ENCODE measurements at places on chromosomes 5 and 9.
A peak's percentile ranks its signal among the peaks of the same experiment; 100 is the strongest.

DNA sequence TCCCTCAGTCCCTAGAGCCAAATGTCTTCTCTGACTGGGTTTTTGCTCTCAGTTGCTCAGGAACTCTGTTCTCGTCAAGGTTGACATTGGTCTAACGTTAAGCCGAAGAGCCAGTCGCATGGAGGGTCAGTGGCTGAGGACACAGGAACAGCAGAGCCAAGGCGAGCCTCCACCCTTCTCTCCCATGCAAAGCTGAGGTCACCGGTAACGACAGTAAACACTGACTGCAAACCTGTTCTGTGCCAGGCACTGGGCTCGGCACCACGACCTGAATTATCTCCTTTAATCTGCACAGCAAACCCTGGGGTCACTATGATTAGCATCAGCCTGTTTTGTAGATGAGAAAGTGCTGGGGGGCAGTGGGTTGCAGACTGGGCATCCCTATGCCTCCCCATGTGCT lies 171.0 kb downstream of the COL23A1 start:
- no peak for DNase-seq

DNA sequence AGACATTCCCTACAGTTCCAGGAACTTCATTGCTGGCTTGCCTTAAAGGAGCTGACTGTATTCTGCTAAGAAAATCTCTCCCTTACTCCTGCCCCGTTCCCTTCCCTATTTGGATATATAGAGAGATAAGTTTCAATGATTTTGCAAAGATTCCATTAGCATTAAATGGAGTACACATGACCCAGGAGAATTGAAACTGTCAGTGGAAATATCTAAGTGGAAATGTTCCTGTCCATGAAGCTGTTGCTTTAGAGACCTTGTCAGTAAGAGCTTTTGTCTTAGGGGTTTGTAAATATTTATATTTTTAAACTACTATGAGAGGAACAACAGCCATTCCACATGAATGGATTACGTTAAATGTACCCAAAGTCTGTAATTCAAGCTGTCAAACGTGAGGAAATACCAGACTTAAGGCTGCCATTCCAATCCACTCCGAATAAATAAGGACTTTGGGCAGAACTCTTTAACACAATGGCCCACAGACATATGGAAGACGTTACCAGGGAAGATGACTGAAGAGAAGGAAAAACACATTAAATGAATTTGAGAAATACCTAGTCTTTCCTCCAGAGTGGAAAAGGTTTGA lies 387.1 kb upstream of the PAPPA start:
- no peak for DNase-seq

DNA sequence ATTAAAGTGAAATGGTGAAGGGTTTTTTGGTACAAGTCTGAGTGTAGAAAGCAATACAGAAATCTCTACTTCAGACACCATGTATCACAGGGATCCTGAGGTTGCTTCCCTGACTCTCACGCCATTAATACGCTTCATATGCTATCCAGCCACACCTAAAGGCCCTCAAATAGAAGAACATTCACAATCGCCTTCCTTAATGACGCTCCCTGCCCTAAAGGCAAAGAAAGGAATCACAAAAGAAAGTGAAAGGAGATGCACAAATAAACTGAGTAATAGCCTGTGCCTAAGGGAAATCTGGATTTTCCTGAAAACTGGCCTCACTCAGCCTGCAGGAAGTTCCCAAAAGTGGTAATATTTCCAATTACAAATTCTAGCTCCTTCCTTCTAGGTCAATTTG lies 1002.7 kb upstream of the DMAC1 start:
- peak; percentile 85 for DNase-seq

DNA sequence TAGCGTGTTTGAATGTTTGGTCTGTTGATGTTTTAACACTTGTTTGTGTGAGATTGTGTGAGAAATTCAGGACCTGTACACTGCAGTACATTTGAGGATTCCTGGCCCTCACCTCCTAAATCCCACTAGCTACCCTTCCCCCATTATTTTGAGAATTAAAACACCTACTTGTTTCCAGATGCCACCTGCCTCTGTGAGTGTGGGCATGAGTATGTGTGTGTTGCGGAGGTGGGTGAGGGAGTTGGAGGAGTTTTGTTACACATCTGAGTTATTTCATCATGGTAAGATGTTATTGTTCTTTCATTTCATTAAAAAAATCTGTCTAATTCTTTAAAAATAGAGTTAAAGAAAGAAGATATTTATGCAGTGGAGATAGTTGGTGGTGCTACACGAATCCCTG lies 36.3 kb downstream of the HSPA4 start:
- DNase-seq, result no peak

DNA sequence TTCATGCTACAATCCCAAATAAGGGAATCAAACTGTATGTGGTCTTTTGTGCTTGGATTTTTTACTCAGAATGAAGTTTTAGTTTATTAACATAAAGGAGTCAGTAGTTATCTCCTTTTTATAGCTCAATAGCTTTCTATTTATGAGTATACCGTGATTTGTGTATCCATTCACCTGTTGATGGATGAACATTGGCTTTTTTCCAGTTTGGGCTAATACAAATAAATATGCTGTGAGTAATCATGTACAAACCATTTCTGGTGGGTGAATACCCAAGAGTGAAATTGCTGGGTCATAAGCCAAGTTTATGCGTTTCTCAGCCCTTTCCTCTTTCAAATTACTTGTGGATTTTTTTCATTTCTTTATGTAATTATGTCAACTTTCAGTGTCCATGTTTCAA lies 395.3 kb downstream of the OSTF1 start:
- DNase-seq, result no peak

DNA sequence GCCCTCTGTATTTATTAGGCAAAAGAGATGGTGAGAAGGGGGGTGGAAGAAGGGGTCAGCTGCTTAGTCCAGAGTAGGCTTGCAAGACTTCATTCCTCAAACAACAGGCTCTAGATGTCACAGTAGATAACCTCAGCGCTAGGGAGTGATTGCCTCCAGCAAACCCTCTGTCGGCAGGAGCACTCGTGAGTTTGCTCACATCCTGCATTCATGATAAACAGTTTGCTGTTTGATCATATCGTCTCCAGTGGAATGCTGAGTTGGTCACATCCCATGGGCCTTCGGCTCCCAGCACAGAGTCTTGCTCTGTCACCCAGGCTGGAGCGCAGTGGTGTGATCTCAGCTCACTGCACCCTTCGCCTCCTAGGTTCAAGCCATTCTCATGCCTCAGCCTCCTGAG lies 3.6 kb downstream of the TTC23L start:
- no peak for DNase-seq

All from NCI-H69 (cell line).